ENCODE measurements at places on chromosomes 16 and 17.

DNA sequence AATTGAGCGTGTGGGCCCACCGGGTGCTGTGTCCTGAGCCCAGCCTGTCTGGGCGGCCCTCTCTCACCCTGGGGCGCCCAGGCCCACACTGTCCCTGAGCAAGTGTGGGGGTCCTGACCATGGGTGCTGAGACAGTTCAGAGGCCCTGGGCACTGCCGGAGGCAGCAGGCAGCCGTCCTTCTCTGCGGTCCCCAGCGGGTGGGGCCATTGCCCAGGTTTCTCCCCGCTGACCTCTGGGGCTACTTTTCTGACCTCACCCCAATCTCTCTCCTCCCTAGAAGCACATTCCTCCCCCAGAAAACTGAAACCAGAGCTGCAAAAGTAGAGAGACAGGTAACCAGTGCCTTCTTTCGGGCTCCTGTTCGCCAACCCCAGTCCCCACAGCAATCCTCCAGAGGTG lies 36.0 kb upstream of the PVALEF start:
- DNase-seq: no peak

DNA sequence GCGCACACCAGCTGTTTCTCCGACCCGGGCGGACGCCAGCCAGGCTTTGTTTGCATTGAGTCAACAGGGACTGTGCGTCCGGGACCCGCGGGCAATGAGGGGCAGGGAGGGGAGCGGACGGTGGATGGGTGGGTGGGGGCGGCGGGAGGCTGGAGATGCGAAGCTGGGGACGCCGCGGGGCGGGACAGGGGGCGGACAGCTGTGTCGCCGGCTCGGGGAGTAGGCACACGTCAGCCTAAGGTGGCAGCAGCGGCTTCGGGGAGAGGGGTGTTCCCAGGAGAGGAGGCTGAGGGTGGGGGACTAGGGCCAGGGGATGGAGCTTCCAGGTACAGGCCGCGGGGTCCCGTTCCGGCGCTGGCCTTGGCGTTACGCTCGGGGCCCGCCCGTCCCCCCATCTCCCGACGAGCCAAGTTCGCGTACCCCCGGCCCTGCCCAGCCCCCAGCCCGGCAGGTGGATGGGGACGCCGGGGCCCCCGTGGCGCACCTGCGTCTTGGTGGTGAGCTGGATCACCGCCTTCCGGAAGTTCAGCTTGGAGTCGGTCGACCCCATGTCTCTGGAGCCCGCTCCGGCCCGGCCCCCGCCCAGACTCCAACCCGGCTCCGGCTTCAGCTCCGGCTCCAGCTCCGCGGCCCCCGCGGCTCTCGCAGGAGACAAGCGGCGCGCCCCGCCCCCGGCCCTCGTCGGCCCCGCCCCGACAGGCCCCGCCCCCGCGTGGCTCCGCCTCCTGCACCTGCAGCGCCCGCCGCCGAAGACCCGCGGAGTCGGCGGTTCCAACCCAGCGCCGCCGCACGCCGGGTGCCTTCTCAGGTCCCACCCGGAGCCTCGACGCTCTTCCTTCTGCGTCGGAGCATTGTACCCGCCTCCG lies at the start of gene HID1:
Gene HID1 (minus strand): TSS at position 653 of the 866 bp plus-strand sequence. CDS start 103 bp downstream, at position 550.
- DNase-seq: peak; percentile 77

DNA sequence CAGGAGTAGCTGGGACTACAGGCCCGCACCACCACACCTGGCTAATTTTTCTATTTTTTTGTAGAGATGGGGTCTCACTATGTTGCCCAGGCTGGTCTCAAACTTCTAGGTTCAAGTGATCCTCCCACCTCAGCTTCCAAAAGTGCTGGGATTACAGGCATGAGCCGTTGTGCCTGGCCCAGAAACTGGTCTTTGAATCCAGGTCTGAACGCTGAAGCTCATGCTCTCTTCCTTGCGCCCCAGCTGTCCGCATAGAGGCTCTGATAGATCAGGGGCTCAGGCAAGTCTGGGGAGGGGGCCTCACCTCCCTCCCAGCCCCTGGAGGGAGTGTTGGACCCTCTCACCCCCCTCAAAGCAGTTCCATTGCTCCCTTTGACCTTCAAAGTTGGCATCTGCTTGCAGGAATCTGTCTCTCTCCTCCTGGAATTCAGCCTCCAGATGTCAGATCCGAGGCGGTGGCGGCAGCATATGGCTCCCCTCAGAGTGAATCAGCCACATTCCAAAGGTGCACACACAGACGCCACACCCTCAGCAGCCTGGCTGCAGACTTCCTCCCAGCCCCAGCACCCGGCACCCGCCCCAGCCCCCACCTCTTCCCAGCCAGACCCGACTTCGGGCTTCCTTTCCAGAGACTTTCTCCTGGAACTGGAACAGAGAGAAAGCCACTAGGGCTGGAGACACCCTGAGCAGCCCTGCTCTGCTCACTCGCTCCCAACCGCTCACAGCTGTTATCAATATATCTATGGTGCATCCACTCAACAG lies 16.9 kb upstream of the GLIS2 start:
- DNase-seq: no peak

DNA sequence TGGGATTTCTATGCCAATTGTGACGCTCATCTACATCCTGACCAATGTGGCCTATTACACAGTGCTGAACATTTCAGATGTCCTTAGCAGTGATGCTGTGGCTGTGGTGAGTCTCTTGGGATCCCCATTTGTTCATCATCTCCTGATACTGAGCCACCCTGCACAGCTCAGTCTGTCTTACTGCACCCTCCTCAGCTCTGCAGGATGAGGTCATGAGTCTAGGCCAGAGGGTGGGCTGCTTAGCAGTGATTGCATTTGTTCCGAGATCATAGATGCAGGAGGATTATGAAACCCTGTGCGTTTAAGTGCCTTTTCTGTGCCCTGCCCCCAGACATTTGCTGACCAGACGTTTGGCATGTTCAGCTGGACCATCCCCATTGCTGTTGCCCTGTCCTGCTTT lies 19.5 kb downstream of the SLC7A6OS start:
- DNase-seq: no peak

DNA sequence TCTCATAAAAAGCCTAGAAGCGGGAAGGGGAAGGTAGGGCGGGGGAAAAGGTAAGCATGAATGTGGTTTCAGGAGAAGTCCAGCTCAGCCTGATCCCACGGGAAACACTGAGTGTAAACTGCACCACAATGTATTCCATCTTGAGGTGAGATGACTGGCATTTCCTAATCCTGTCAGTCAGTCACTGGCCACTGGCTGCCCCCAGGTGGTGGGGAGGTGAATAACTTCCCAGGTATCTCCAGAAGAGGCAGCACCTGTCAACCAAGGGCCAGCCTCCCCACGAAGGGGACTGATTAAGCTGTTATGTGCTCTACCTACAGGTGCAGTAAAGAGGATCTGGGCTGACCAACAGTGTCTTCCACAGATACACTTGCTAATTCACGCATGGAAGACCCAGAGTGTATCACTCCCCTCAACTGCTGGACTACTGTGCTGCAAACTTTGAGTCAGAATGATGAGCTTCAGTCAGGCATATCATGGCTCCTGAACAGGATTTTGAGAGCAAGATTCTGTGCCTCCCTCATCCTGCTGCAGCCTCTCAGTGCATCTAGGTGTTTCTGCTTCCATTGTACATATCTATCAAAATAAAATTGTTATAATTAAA lies 108.5 kb upstream of the CCL2 start:
- DNase-seq: no peak

- DNase-seq: no peak
These were observed 235.5 kb downstream of the XYLT1 start for GRCh38 chr16:17235147-17235815.

DNA sequence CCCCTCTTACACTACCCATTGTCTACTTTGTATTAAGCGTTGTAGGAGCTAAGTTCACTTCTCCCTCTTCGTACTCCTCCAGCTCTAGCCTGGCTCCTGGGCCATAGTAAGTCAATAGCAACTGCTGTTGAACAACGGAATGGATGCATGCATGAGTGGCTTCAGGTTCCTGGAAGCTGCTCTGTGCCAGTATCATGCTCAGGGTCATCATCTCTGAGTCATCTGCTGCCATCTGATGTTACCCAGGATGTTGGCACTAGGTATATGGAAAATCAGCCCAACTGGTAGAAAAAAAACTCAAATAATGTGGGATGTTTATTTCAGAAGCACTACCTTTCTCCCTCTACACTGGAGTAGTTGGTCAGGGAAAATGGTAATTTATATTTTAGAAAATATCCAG lies 536.8 kb downstream of the NPIPA7 start:
- DNase-seq: peak; percentile 71

GRCh38 chr16:57537581-57538234 lies 1.3 kb upstream of the CCDC102A start:
- no peak for DNase-seq

GRCh38 chr17:80512233-80512632 lies 32.4 kb upstream of the RPTOR start:
- DNase-seq: no peak

DNA sequence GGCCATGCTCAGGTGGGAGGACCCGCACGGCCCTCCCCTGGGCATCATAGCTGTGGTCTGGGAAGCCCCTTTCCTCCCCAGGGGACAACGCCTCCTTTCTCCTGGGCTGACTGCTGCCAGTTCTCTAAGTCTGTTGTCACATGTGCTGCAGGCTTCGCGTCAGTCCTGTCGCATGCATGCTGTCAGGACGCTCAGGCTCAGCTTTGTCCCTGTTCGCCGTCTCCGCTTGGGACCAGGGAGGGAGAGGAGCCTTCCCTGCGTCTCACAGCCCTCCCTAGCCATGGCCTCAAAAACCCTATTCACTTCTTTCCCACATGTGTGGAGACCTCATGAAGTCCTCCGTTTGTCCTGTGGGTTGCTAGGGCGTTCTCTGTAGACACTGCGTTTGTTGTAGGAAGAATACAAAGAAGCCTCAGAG lies 21.4 kb downstream of the LDHD start:
- no peak for DNase-seq

- DNase-seq: no peak
These were observed 22.2 kb upstream of the CDH15 start for GRCh38 chr16:89149386-89149785.

GRCh38 chr16:67115639-67116038 lies 5.9 kb downstream of the PHAF1 start:
- no peak for DNase-seq

DNA sequence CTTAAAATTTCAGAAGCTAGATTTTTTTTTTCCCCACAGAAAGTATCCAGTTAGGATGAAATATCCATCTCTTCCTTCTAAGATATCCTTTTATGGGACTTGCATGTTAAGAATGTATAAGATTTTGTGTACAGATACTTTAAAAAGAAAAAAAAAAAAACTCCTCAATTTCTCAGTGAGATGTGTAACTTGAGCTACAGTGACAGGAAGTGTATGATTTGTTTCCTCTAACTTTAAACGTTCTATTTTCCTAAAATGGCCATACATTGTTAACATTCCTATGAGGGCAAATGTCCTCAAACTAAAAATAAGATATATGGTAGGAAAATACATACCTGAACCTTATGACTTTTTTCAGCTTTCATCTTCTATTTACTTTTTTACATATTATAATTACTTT lies 8.9 kb downstream of the FBXO47 start:
- no peak for DNase-seq

DNA sequence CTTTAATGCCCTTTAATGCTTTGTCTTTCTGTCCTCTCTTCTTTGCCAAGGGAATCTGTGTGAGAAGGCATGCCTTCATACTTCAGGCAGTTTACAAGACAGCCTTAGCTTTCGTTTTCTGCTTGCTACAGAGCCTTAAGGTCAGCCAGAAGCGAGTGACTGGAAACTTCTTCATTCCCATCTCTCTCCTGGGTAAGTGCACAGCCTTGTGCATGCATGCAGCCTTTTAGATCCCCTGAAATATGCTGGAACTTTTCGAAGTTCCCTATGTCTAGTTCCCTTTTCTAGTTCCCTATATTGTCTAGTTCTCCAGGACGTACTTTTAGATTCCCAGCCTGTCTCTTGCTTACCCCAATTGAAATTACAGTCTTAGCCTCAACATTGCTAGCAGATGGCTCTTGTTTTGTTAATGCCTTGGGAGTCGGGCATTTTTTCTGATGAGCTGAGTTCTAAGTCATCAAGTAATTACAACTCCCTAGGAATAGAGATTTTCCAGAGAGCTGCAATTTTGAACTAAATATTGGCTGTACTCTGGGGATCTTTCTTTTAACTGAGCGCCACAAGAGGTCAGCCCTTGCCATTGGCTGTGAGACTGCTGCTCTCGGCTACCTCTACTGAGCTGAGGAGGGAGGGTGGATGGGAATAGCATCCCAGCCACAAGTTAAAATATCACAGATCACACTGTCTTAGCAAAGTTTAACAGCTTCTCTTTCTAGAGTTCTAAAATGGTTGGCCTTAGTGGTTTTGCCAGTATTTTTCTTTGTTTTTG lies 22.7 kb upstream of the PPM1D start:
- no peak for DNase-seq

- no peak for DNase-seq
These were observed 86.4 kb downstream of the FOXL1 start for GRCh38 chr16:86664522-86665318.

- no peak for DNase-seq
These were observed 47.6 kb upstream of the AKAP1 start for GRCh38 chr17:57037411-57037810.

DNA sequence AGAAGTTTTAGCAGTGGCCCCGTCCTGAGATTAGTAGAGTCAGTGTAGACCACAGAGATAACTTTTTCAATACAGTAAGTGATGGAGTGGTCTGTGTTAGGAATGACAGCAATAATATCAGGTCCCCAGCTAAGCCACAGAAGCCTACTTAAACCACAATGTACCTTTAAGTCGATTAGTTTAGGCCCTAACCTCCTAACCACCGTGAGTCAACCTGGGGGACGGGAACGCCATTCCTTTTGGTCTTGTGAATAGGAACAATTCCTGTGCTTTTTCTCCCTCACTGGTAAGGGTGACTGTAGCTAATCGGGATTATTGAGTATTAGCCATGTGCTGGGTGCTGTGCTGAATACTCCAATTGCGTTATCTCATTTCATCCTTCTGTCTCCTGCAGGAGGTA lies 14.0 kb downstream of the YPEL2 start:
- DNase-seq: no peak

DNA sequence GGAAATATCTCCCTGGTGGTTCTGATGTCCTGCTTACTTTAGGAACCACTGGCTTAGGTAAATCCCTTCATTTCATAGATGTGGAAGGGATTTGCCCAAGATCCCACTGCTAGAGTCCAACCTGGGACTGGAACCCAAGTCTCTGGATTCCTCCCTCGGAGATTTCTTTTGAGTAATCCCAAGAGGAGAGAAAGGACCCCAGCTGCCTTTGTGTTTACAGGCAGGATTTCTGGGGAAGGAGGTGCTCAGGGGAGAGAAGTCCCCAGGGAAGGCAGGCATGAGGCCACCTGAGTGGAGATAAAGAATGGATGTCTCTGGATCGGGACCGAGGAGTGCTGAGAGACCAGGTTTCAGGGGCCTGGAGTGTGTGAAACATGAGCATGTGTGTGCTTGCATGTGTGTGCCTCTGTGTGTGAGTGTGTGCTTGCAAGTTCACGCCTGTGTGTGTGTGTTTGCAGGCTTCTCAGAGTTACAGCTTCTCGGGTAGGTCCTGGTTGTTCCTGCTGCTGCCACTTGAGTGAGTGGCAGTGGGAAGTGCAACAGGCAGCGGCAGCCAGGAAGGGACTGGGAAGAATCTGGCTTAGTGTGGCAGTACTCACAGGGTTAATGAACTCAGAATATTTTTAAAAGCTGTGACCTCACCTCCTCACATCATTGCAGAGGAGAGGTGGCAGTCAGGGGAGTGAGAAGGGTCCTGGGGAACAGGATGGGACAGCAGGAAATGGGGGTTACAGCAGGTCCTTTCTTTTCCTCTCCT lies 2.2 kb downstream of the KCNH6 start:
- DNase-seq: no peak
